Effector memory CD8-positive, alpha-beta T cell (primary cell): ENCODE measurements at places on chromosomes 2 and 18.

GRCh38 chr2:151238527-151239487 lies 22.9 kb downstream of the RBM43 start:
- peak; percentile 39 for DNase-seq

DNA sequence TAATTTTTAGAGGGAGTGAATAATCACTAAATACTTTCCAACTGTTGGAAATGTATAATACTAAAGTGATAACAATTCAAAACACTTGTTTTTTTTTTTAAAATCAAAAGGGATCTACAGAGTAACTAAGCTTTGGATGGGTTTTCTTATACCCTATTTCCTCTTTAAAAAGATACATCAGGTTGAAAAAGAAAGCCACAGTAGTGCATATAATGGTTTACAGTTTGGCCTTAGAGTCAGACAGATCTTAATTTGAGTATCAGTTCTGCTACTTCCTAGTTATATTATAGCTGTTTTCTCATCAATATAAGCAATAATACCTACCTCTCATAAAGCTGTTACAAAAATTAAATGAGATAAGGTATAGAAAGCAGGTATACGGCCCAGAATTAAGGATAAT lies 28.5 kb downstream of the PSME4 start:
- DNase-seq, result no peak

DNA sequence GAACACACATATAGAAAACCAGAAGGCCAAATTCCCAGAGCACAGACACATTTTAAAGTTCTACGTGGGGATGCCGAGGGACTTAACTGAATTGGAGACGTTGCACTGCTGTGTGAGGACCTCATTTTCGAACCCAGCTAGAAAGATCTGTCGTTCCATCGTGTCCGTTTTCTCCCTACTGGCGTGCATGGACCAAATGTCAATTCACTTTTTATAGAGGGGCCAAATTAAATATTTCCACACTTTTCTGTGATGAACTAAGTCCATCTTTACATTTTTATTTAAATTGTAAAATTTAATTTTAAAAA lies 692 bp upstream of the TSHZ1 start:
- DNase-seq, result no peak

DNA sequence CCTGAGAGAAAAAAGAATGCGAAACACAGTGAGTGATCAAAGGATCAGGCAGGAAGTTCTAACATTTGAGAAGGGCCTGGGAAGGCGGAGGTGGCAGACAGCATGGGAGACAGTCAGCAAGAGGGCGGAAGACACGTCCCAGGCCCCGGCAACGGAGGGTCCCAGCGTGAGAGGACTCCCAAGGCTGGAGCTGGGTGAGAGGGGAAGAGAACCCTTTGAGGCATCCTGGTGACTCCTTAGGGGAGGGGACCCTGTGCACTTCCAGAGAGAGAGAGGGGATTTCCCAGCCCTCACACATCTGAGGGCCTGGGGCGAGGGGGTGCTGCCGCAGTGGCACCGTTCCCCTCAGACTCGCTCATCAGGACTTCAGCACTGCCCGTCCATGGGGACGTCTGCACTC lies 133.4 kb downstream of the RTP5 start:
- DNase-seq, result no peak

DNA sequence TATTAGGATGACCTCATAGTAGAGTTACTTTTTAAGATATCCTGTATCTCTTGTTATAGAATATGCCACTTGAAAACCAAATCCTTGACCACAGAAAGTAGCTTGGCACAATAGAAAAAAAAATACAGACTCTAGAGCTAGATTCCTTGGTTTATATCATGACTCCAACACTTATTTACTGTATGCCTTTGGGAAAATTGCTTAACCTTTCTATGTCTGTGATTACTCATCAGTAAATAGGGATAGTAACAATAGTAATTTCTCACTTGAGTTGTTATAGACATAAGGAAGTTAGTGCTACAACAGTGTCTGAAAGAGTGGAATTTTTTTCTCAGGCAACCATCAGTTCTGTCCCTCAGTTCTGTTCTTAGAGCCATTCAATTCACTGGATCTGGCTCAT lies 193.8 kb downstream of the GULP1 start:
- DNase-seq, result no peak

- no peak for DNase-seq
Observed at GRCh38 chr2:8382485-8382884, 299.4 kb upstream of the ID2 start.

DNA sequence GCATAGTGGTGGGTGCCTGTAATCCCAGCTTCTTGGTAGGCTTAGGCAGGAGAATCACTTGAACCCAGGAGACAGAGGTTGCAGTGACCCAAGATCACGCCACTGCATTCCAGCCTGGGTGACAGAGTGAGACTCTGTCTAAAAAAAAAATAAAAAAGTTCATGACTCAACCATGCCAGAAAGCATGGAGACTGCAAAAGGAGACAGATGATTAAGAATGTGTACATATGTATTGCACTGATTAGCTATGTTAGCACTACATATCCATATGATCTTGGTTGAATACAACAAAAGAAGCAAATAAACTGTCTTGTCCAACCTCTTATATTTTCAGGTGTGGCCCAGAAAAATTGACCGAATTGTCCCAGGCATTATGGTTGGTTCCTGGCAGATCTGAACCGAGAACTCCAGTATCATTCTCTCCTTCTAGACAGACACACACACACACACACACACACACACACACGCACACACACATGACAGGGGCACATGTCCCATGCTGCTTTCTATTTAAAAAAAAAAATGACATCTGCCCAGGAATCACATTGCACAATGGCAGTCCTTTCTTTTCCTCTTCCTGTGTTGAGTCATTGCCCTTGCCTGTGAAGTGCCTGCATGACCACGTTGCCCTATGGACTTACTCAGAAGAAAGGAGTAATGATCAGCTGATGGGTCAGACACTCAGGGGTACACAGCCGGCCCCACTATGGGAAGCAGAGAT lies 65.6 kb downstream of the MYCN start:
- DNase-seq, result no peak

DNA sequence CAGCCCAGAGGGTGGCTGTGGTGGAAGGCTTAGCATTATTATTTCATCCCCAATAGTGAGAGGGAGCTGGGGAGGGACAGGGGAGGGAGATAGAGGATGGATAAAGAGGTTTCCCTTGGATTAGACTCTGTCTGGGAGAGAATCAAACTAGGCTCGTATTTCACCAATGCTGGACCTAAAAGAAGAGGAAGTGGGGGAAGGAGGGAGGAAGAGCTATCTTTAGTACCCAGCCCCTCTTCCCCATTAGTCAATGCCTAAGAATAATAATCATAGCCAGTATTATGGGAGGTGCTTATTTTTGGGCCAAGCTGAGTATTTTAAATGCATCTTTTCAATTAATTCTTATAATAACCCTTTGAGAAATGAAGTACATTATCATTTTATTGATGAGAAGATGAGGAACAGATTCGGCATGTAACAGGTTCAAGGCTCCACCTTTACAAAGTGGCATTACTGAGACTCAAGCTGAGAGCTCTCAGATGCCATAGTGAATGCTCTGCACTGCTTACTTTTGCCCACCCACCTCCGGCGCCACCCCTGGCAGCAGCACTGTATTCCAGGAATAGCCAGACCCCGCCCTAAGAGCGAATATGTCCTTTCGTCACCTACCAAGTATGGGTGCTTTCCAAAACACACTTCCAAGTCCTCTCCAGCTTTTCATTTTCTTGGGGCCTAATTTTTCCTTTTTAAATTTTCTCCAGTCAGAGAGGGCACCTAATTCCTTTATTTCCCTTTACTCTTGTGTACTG lies 21.0 kb downstream of the PAX8 start:
- no peak for DNase-seq

DNA sequence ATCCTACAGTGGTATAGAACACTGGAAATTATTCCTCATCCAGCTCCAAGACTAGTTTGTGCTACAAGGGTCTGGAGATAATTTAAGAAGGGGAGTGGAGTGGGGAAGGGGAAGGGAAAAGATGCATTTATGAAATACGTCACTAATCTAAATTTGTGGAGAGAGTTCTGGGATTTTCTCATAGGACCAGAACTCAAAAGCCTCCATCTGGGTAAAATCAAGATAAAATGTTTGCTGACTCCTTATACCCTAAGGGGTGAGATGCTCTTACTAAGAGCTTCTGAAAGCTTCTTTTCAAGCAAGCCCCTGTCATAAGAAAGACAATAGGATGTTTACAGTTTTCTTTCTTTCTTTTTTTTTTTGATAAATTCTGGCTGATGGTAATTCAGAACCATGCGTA lies 88.5 kb upstream of the RBMS1 start:
- DNase-seq, result no peak

DNA sequence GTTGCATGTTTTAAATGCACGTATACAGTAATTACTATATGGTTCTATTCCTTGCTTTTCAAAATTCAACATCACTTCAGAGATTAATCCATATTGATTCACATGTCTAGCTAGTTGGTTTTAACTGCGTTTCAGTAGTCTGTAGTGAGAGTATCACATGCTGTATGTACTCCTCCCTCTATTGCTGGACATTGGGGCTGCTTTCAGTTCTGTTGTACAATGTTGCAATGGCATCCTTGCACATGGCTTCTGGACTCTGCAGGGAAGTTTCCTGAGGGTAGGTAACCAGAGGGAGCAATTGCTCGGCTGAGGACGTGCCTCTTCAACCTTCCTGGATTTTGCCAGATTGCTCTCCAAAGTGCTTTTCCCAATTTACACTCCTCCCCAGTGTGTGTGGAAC lies 10.7 kb upstream of the HPCAL1 start:
- no peak for DNase-seq

- no peak for DNase-seq
Observed at GRCh38 chr2:11754700-11755015, 8.2 kb downstream of the LPIN1 start.

GRCh38 chr2:66201242-66201641 lies 233.7 kb upstream of the MEIS1 start:
- DNase-seq, result no peak

DNA sequence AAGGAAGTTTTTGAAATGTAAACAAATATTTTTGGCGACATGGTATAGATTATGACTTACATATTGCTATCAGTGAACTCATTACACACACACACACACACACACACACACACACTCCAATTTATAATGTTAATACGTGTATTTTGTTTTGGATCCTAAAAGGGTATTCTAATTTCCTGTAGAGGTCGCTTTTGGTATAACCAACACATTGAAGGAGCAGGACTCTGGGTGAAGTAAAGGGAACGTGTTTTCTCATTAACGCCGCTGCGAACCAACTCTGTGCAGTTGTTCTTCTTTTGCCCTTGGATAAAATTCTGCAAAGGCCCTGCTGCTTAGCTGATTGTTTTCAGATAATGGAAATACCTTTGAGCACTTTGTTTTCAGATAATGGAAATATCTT lies 190.4 kb downstream of the PMAIP1 start:
- no peak for DNase-seq

GRCh38 chr2:189657867-189658266 lies 3.4 kb upstream of the ASNSD1 start:
- peak; percentile 29 for DNase-seq

DNA sequence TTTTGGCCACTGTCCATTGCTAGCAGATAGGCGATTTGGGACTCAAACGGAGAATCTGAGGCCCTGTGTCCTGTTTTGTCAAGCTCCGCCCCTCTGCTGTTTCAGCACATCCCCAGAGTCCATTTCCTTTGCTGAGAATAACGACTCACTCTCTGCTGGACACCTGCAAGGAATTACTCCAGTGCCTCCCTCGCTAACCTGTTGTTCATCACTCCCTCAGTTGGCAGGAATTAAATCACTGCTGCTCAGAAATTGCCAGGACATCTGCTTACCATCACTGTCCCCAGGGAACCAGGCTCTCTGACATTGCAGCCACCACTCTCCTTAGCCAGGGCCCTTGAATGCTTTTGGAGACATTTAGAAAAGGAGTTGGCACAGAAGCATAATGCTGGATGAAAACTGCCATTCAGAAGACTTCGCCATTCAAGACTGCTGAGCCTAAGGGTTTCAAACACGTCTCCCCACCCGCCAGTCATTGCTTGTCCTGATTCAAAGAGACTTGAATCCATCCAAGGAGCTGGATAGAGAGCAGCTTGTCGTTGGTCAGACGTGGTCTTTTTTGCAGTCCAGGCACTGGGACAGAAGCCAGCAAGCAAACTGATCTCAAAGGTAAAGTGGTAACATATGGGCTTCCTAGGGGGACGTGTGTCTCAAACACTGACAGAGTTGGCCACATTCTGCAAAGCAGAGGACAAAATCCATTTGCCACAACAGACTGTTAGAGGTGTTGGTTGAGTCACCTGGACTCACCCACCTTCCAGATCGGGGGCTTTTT lies 155.3 kb downstream of the UXS1 start:
- no peak for DNase-seq

- DNase-seq, result no peak
Observed at GRCh38 chr2:166094325-166094724, 33.5 kb downstream of the SCN1A start.

GRCh38 chr18:5738526-5738925 lies 156.8 kb downstream of the TMEM200C start:
- no peak for DNase-seq

DNA sequence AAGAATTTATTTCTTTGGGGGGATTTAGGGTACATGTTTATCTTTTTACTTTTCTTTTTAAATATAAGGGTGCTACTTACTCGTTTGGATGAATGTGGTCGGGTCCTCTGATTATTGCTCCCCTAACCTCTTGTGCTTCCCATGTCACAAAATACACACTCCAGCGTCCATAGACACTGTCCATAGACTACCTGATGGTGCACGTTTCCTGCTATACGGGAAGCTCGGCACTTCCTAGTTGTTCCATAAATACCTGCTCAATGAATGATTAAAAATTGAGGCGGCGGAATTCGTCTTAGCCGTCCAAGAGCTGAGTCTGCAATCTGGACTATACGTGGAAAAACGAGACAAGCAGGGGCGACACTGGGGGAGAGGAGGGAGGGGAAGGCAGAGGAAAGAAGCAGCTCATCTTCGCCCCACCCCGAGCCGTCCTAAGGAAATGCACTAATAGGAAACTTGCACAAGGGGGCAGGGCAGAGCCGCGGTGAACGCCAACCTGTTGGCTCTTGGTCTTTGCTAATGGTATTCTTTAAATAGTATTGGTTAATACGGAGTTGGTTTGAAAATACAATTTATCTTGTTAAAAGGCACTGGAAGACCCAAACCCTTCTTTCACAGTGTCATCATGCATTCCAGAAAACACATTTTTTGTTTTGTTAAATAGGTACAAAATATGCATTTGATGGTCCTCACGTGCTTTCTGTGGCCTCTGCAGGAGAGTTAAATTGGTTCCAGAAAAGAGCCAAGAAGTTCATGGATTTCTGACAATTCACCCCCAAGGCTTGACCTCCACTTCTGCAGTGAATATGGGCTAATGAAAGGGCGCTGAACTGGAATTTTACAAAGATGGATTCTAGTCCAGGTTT lies 73.0 kb upstream of the KCTD1 start:
- no peak for DNase-seq

DNA sequence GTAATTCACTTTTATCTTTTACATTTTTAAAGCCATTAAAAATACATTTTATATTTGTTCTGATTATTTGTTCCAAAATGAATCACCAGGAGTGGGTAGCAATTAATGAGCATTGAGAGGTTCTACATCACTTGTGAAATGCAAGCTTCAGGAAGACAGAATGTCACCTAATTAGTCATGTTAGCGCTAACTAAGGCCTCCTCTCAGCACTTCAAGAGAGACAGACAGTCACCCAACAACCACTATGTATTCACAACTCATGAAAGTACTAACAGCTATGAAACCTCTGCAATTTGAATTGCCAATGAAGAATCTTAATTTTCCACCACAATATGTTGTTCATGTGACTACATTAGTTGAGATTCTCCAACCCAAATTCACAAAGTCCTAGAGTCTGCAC lies 611.0 kb downstream of the KCNJ3 start:
- DNase-seq, result no peak
